ENCODE measurements at places on chromosomes 6 and 20.

DNA sequence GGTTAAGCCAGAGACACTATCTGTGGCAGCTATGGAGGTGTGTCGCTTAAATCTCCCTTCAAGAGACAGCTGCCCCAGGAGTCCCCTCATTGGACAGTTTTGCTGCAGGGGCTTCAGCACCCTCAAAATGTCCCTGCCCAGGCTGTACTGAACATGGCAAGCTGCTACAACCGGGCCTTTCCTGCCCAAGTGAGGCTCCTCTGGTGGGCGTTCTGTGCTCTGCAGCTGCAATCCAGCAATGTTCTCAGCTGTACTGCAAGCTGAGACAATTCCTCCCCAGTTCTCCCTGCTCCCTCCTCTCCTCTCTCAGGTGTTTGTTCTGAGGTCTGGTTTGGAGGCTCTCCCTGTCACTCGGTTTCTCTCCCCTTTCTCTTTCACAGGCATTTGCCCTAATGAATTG is 190.8 kb upstream of the LAMP5 start:
- DNase-seq = no peak

DNA sequence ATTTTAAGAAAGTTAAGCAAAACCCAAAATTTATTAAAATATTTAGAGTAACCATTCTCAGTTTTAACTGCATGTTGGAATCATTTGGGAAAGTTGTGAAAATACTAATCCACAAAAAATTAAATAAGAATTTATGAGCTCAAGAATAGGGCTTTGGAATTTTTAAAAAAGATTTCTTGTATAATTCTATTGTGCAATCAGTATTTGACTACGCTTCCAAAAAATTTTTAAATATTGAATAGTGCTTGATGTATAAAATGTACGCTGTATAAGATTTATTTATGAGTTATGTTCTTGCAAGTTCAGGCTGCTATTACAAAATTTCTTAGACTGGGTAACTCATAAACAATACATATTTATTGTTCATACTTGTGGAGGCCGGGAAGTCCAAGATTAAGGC is 571.7 kb downstream of the MMUT start:
- DNase-seq = no peak

GRCh38 chr6:21273451-21273850 is 320.1 kb upstream of the SOX4 start:
- DNase-seq = no peak

GRCh38 chr6:48068278-48069251 is 42.4 kb downstream of the PTCHD4 start:
- peak; percentile 34 for DNase-seq

DNA sequence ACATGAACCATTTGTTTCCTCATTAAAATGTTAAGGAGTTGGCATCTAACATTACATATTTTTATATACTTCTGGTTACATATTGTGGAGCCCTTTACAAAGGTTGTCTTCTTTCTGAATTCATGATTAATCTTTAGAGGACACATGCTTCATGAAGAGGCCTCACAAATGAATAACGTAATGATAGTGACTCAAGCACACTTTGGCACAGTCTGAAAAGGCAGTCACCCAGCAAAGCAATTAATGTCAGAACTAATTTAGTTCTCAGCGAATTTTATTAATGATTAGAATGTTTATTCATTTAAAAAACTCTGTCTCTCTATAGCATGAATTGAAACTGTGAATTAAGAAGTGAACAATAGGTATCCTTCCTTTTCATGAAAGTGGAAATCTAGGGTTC is 854.2 kb downstream of the PHF3 start:
- DNase-seq = no peak

DNA sequence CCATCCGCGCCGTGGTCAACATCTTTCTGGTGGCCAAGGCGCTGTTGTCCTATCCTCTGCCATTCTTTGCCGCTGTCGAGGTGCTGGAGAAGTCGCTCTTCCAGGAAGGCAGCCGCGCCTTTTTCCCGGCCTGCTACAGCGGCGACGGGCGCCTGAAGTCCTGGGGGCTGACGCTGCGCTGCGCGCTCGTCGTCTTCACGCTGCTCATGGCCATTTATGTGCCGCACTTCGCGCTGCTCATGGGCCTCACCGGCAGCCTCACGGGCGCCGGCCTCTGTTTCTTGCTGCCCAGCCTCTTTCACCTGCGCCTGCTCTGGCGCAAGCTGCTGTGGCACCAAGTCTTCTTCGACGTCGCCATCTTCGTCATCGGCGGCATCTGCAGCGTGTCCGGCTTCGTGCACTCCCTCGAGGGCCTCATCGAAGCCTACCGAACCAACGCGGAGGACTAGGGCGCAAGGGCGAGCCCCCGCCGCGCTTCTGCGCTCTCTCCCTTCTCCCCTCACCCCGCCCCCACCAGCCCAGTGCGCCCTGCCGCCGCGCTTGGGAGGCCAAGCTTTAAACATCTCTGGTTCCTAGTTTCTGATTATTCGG is 4.0 kb downstream of the SLC32A1 start:
- no peak for DNase-seq

- no peak for DNase-seq
These were observed 13.7 kb downstream of the ABHD12 start for GRCh38 chr20:25376886-25377285.

GRCh38 chr20:47847884-47848485 is 62.7 kb upstream of the SULF2 start:
- DNase-seq = no peak

GRCh38 chr20:61805781-61806180 is 259.9 kb downstream of the TAF4 start:
- DNase-seq = no peak

GRCh38 chr6:131844243-131844841 is 36.5 kb downstream of the ENPP1 start:
- no peak for DNase-seq

- DNase-seq = peak; percentile 5
These were observed 18.6 kb upstream of the MYT1 start for GRCh38 chr20:64145458-64146300.

DNA sequence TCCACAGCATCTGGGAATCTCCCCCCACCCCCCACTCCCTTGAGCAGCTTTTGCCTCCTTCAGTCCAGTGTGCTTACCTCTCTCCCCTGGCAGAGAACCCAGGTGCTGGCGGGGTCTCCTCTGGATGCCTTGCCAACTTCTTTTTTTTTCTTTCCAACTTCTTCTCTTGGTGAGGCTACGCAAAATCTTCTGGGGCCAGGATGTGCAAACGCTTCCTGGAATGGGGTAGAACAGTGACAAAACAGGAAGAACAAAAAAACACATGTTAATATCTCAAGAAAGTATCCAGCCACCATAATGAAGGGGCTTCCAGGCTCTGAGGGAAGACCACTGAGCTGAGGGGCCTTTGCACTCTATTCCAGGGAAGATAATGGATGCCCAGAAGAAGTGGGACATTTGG is 53.9 kb upstream of the DDR1 start:
- DNase-seq = no peak

DNA sequence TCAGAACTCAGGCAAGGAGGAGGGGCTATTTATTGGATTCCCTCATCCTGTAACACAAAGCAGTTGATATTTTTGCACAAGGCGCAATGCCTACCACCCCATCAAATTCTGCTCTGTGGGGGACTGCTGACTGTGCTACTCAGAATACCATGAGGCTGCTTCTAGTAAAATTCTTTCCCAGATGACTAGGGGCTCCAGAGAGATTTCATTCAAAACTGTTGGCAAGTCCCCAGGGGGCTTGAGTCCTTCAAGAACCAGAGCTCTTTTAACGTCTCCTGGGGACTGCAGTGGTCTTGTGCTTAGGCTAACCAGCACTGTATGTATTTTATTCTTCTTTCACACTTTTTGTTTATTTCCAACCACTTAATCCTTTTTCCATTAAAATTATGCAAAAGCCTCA is 365.9 kb upstream of the AGPAT4 start:
- DNase-seq = no peak

- DNase-seq = no peak
These were observed 3.9 kb downstream of the EYA4 start for GRCh38 chr6:133245007-133245406.

DNA sequence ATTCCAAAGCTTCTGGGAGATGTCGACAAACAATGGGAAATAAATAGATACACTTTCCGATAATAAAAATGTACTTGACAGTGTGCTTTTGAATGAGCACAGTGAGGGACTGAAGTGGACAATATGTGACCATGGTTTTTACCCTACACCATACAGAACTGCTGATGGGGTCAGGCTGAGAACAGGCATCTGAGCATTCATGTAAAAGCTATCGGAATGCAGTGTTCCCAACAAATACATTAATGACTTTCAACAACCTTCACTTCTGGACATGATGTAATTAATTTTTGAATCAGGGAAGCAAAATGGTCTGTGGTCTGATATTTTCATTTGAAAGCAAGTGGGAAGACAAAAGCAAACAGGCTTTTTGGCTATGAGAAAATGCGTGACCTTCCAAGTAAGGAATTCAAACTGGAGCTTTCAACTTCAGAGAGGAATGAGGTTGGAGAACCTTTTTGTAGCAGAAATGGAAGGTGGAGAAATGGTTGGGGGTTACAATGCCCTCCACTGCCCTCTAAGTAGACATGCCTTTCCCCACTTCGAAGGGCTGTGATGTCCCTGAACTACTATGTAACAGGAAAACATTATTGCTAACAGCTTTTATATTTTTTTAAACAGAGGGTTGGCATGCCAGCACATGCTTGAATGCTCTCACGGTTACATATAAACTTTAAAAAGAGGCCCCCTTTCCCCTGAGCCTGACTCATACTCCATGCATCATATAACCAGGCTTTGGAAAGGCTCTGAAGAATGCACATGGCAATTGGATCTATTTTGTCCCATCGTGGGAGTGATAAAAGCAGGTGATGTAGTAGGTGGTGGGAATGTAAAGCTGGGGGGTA is 203.5 kb upstream of the CITED2 start:
- peak; percentile 28 for DNase-seq

DNA sequence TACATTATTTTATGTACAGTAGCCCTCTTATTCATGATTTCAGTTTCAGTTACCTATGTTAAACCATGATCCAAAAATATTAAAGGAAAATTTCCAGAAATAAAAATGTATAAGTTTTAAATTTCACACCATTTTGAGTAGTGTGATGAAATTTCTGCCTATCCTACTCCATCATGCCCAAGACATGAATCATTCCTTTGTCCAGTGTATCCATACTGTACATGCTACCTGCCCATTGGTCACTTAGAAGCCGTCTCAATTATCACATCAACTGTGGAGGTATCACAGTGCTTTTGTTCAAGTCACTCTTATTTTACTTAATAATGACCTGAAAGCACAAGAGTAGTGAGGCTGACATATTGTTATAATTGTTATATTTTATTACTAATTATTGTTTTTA is 32.3 kb upstream of the PLCB4 start:
- no peak for DNase-seq

GRCh38 chr20:15930311-15931305 is 642.6 kb downstream of the KIF16B start:
- DNase-seq = no peak

- no peak for DNase-seq
These were observed 222.6 kb downstream of the FOXC1 start for GRCh38 chr6:1832358-1832757.

- DNase-seq = no peak
These were observed 546.9 kb downstream of the HACE1 start for GRCh38 chr6:104312851-104313250.

DNA sequence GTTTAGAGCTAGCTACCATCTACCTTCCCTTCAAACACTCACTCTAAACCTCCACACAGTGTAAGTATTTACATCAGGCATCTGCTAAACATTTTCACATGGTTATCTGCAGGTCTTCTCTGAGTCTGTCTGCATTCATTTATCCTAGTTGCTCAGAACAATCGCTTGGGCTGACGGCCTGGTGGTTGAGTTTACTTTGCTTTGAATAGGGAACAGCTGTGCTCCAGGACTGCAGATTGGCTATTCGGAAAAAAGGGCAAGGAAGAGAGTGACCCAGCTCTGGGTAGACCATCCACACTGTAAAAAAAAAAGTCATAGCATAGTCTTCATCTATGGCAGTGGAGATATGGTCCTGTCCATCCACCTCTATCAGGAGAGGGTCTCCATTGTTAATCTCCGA is 115.3 kb upstream of the ESR1 start:
- no peak for DNase-seq

DNA sequence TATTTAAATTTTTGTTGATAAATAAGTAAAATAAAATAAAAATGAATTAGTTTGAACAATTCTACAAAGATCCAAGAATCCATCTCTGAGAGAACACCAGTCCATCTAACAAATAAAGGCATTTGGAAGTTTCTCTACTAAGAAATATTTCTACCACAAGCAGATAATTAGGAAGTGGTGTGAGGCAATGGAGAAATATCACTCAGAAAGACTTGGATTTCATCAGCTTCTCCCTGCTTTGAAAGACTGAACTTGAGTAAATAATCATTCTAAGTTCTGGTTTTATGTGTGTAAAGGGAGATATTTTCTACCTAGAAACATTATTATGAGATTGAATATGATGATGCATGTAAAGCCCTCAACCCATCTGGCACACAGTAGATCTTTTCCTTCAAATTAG is 17.8 kb upstream of the TCF21 start:
- no peak for DNase-seq

GRCh38 chr20:33276303-33277113 is 6.5 kb upstream of the BPIFB1 start:
- no peak for DNase-seq

DNA sequence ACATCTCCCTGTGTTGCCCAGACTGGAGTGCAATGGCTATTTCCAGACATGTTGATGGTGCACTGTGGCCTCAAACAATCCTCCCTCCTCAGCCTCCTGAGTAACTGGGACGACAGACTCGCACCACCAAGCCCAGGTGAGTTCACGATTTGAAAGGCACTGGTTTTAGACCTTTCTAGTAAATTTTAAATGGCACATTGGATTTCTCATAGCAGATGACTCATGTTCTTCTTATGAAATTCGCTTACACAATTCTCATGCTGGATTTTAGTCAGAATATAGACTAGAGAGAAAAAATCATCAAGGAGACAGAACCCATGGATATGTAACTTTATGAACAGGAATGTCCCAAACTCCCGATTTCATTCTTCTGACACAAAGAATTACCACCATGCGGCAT is 18.1 kb upstream of the PXDC1 start:
- no peak for DNase-seq

GRCh38 chr6:11262242-11262641 is 29.8 kb upstream of the NEDD9 start:
- DNase-seq = peak; percentile 75

DNA sequence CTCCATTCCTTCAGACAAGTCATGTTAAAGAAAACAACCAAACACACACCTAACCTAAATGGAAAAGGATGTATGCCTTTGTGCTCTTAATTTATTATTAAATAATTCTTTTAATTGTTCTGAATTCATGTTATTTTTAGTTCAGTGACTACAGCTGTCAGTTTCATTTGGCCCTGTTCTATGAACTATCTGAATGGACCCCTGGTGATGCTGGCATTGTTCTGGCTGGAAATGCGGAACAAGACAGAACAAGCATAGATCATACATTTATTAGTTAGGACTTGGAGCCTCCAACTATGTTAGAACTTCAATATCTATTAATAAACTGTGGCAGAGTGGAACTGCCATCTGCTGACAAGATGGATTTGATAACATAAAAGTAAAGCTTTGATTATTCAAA is 5.7 kb downstream of the MAP3K7 start:
- no peak for DNase-seq

DNA sequence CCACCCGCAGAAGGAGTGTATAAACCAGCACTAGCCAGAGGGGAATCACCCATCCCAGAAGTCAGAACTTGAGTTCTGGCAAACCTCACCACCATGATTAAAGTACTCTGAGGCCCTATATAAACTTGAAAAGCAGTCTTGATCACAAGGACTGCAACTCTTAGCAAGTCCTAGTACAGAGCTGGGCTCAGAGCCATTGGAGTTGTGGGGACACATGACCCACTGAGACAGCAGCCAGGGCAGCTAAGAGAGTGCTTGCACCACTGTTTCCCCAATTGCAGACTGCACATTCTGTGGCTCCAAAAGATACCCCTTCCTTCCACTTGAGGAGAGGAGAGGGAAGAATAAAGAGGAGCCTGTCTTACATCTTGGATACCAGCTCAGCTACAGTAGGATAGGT is 4.7 kb upstream of the MCM9 start:
- DNase-seq = no peak

Measured in right hindlimb (tissue), 1 donor.